COR-L47 (cell line): ENCODE measurements at places on chromosomes 16 and 17.
A peak's percentile ranks its signal among the peaks of the same experiment; 100 is the strongest.

GRCh38 chr16:56847173-56847910 is 17.7 kb upstream of the SLC12A3 start:
- no peak for DNase-seq

DNA sequence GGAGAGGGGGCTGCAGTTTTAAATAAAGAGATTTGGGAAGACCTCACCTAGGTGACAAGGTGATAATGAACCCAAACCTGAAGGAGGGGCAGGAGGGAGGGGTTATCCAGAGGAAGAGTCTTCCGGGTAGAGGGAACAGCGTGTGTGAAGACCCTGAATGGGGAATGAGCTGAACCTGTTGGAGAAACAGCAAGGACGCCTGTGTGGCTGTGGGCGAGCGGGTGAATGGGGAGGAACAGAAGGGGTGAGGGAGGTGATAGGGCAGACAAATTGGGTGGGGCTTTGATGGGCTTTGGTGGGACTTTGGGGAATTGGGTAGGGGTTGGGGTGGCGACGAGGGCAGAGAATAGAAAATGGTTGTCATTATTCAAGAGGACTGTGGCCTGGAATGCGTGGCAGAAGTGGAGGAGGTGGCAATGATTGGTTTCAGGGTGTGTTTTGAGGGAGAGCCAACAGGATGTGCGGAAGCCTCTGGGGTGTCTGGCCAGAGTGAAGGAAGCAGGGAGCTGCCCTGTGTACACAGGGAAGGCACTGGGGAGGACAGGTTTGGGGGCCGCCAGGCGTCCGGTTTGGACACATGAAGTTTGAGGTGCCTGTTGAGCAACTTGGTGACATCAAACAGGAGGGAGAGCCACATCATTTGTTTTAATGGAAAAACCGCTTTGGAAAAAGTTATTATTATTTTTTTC is 48.7 kb downstream of the NKD1 start:
- DNase-seq, result no peak

- no peak for DNase-seq
Observed at GRCh38 chr17:9696279-9697044, 51.1 kb downstream of the USP43 start.

- no peak for DNase-seq
Observed at GRCh38 chr17:67605256-67605912, 112.4 kb upstream of the NOL11 start.

DNA sequence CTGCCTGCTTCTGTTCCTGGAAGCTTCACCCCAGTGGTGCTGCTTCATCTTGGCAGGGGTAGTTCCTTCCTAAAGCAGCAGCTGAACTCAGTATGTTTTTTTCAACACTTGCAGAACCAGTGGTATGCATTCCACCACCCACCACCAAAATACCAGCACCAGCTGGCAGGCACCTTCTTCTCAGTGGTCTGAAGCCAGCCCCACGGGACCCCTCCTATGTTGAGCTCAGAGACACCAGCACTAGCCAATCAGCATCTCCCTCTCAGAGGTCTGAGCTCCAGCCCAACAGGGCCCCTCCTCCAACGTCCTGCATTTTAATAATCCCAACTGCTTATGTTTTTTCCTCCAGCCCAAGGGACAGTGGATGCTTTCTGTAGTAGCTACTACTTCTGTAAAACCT is 299.6 kb upstream of the CCL2 start:
- DNase-seq, result no peak

- DNase-seq, result no peak
Observed at GRCh38 chr17:38455288-38455915, 27.1 kb downstream of the ARHGAP23 start.

GRCh38 chr17:50238601-50239280 is 35.5 kb upstream of the TMEM92 start:
- DNase-seq, result no peak

DNA sequence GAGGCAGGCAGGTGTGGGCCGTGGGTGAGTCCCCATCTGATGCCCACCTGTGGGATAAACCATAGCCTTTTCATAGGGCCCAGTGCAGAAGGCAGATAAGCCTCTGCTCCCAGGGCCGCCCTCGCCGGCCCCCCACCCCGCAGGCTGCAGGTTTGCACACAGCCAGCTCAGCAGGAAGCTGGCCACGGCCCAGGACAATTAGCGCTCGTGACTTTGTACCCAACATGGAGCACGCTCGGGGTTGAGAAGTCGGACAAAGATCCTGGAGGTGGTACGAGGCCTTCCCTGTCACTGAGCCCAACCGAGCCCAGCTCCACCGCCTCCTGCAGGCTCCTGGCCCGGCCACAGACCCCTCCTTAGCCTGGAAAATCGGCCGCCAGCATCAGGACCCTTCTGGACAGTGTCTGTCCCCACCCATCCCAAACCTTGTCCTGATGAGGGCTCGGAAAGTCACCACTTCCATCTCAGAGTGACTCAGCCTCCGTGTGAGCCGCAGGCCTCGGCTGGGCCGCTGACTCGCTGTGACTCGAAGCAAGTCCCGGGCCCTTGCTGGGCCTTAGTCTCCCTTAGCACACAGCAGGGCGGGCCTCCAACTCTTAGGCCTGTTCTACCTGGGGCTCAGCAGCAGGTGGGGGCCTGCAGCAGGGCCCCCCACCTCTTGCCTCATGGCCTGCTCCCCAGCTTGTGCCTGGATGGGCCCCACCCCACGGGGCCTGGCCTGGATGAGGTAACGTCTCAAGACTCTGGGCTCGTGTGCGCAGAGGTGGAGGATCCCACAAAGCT is 22.7 kb downstream of the FAM83G start:
- DNase-seq, result peak; percentile 27

GRCh38 chr17:57511475-57512123 is 233.5 kb downstream of the CCDC182 start:
- no peak for DNase-seq

- no peak for DNase-seq
Observed at GRCh38 chr17:67514998-67515397, 137.9 kb downstream of the PITPNC1 start.

DNA sequence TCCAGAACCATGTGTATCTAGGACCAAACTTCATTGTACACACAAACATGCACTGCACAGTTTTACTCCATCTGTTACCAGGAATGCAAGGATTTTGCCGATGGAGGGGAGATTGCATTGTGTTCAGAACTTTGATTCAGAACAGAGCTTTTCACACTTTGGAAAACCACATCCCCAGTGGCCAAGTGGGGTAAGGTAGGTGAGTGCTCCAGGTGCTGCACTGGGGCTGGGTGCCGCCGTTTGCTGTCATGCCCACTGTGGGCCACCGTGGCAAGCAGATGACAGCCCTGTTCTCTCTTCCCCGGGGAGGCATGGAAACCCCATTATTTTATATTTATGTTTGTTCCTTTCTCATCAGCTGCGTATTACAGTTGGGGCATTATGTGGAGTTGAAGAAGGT is 29.3 kb upstream of the JPH3 start:
- DNase-seq, result no peak

DNA sequence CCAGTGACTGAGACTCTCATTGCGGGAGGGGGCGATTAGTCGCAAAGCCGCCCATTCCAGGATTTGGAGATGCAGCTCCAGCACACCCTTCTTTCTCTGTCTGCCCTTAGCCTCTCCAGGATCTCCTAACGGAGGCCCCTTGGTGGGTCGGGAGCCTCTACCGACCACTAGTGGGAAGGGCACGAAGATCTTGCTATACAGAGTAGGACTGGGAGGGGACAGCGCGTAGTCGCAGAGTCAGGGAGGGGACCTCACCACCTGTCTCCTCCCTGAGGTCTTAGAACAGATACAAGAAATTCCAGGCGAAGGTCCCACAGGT is 588 bp upstream of the SMTNL2 start:
- peak; percentile 9 for DNase-seq

- no peak for DNase-seq
Observed at GRCh38 chr16:50270510-50271147, 4.3 kb downstream of the ADCY7 start.

DNA sequence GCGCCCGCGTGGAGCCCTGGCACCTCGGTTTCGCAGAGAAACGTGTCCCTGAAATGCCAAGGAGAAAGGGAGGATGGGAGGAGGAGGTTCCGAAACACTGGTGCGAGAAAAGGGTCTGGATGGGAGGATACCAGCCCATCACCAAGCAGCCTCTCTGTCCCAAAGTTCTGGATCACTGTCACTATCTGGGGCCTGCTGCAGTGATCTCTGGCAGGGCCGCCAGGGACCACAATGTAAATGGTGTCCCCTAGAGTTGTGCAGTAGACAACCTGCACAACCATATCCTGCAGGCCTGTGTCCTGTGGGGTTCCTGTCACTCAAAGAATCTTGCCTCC is 229.3 kb downstream of the C16orf78 start:
- DNase-seq, result no peak

GRCh38 chr16:65828296-65828695 is 538.2 kb upstream of the CDH5 start:
- DNase-seq, result no peak

DNA sequence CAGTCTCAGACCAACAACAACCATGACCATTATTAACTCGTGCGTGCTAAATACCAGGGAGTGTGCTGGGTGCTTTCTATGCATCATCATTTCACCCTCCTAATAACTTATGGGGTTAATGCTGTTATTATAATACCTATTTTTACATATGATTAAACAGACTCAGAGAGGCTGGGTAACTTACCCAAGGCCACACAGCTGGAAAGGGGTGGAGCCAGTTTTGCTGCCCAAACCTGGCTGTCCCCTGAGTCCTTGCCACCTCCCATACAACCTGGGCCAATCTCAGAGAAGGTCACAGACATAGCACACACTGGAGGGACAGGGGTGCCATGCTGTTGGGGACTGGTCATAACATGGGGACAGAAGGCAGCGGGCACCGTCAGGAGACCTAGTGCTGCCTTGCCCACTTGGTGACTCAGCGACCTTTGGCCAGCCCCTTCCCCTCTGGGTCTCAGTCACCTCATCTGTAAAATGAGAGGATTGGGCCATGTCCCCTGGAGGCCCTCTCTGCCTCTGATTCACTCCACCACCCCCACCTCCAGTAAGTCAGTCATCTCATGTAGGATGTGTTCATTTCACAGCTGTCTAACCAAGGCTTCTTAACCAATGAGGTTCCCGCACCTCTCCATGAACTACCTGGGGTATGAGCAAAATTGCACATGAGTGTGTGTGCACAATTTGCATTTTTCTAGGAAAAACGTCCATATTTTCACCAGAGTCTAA is 11.4 kb upstream of the FADS6 start:
- no peak for DNase-seq

GRCh38 chr17:56912105-56912999 is 1.5 kb downstream of the TRIM25 start:
- DNase-seq, result no peak

- DNase-seq, result peak; percentile 39
Observed at GRCh38 chr16:54931120-54932014, 702 bp downstream of the IRX5 start.

DNA sequence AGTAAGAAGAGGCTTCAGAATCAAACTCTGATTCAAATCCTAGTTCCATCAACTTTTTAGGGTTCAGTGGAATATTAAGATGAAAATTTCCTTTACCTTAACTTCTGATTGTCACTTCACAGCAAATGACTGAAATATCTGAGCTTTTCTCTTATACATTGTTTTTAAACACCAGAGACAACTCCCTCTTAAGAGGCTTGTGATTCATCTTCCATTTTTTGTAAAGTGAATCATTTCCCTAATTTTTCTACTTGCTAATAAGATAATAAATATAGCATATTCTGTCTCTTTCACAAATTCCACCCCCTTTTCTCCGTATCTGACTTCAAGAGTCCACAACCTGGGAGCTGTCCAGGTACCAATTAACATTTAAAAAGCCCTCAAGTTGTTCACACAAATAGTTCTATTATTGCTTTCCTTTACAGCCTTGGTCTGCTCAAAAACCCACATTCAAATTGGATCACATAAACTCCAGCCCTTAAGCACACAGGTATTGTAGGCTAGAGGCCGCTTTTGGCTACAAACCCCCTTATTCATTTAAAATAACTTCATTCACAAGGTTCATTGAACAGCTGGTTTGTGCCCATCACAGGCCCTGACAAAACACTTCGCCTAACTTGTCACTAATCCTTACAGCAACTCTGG is 14.1 kb upstream of the UTP6 start:
- DNase-seq, result no peak

- DNase-seq, result peak; percentile 92
Observed at GRCh38 chr16:67163164-67163998, 1.2 kb upstream of the HSF4 start.

DNA sequence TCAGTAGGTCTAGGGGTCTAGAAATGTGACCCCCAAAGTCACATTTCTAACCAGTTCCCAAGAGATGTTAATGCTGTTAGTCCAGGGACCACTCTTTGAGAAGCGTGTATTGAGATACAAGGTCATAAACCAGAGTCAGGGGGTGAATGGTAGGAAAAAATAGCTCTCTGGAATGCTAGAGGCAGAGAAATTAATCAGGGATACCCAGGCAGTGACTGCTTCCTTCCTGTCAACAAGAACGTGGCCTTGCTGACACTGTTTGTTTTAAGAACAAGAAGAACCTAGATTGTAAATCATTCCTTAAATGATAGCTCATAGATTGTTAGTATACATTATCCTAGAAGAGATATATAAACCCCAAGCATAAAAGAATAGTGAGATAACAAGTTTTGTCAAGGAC is 43.8 kb downstream of the PITPNM3 start:
- DNase-seq, result no peak

DNA sequence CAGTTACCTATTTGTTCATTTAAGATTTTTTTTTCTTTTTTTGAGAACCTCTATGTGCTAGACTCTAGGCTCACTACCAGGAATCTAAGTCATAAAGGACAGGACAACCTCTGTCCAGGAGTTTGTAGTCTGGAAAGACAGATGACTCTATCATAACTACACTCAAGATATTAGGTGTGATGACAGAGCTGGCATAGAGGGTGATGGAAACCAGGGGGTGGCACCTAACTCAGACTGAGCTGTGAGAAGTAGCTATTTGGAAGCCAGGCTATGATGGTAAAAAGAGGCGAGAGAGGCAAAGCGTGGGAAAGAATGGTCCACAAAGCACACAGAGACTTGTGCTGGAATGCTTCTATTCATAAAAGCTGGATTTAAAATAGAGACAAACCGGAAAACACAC is 372.3 kb downstream of the SEC14L1 start:
- DNase-seq, result no peak

DNA sequence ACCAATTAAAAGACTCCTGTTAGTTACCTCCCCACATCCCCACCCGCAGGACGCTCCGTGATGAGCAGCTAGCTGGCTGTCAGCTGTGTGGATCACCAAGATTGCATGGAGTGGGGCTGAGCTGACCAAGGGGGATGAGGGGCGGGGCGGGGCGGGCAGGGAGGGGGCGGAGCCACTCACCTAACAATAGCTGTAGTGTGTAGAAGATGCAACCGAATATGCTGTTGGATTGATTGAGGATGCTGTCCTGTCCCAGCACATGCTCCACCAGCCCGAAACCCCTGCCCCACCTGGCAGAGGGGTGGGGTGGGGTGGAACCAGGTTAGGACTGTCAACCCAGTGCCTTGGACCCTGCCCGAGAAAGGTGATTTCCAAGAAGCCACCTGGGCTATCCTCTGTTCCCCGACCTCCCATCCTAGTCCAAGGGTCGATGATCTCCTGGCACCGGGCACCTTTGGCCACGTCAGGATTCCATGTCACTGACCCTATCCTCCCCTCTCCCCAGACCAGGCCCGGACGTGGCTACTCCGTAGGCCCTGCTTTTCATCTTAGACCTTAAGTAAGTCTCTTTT is 1.4 kb downstream of the VKORC1 start:
- DNase-seq, result peak; percentile 49

- DNase-seq, result no peak
Observed at GRCh38 chr16:46962629-46963028, 10.8 kb downstream of the DNAJA2 start.
